Glutamatergic neuron (in vitro differentiated cells): ENCODE measurements at places on chromosomes 13 and 19. TPM values are rescaled to one million over a fixed set of nuclear protein-coding genes. Genes with fewer than 3 reads are reported as not detected.

SOX1 gene
- total RNA-seq, result 0.76 TPM

GRCh38 chr19:3033595-3034405 is 4.7 kb upstream of the TLE2 start:
- no peak for DNase-seq

GRCh38 chr19:4600893-4601292 is 38.4 kb upstream of the TNFAIP8L1 start:
- DNase-seq, result no peak

DNA sequence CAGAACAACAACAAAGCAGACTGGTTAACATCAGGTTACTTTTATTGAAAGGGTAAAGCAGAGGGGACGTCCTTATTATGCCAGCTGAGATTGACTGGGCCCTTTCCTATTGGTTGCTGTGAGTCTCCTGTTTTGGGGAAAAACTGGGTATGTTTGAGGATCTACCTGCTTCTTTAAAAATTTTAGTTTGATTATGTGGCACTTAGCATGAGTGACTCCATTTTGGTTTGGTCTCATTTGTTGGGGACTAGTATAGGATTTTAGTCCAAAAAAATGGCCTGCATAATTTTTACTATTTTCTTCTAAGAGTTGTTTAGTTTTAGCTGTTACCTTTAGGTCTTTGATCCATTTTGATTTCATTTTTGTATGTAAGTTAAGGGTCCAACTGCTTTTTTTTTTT is 14.4 kb downstream of the ZNF627 start:
- DNase-seq, result no peak

DNA sequence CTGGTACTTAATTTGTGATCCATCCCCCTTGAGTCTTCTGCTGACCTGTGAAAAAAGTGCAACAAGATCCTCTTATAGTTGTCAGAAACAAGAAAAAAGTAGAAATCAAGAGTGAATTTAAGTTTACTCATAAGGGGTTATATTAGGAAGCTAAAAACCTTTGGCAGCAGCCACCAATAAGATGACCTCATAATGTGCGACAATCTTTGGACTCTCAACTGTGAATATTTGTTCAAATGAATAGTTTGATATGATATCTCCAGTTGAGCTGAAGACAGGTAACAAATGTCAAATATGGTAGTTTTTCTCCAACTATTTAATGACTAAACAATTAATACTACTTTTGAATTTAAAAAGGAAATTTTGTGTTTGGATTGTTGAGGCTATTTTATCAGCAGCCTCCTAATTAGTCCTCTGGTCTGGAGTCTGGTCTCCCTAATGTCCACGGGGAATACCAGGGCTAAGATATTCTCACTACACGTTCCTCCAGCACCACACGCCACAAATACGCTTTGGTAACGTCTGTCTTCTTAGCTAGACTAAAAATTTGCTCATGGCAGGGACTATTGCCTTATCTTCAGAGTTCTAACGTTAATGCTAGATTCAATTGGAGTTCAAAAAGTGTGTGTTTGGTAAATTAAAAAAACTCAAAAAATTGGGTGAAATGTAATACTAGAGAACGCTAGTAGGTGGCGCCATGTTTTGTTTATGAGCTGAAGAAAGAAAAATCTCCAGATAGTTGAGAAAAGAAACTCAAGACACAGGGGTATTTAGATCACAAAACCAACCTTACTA is 51.0 kb upstream of the PDX1 start:
- DNase-seq, result no peak

ANGPTL8 gene
- total RNA-seq, result not detected

GRCh38 chr13:52459668-52460067 is 4.4 kb downstream of the CKAP2 start:
- DNase-seq, result no peak

- no peak for DNase-seq
Measured at GRCh38 chr13:38376546-38376945, 26.9 kb downstream of the UFM1 start.

DNA sequence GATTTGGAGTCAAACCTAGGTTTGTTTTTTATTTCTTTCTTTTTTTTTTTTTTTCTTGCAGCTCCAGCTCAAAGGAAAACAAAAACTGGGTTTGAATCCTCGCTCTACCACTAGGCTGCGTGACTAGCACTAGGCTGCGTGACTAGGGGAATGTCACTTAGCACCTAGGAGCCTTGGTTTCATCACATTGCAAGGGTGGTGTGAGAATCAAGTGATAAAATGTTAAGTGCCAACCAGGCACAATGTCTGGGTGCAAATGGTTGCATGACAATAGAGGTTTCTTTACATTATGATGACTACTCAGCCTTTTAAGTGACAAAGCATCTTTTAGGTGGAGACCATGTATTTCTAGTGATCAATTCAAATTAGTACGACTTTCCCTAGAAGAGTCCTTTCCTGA is 27.9 kb downstream of the RCBTB2 start:
- no peak for DNase-seq

IGFL3 gene
- total RNA-seq, result not detected

- peak; percentile 17 for DNase-seq
Measured at GRCh38 chr13:78383071-78383484, 220.3 kb downstream of the POU4F1 start.

DNA sequence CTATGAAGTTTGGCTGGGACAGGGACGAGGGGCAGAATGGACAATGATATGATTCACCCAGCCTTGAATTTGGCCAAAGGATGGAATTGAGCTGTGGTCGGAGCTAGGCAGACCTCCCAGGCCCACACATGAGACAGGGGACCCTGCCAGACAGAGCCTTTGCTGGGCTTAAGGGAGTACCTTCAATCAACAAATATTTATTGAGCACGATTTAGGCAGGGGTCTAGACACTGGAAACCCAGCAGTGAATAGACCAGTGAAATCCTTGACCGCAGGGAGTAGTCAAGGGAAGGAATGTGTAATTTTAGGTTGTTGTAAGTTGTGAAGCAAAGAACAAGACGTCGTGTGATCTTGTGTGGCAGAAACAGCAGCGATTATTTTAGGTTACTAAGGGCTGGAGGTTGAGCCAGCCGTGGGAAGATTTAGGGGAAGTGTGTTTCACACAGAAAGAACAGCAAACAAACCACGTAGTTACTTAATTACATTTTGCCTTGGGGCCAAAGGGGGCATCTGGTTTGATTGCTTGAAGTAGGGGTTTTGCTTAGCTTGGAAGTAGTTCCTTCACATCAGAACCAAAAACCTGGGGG is 16.9 kb upstream of the AP1M2 start:
- no peak for DNase-seq

LSR gene
- 5.4 TPM for total RNA-seq

DNA sequence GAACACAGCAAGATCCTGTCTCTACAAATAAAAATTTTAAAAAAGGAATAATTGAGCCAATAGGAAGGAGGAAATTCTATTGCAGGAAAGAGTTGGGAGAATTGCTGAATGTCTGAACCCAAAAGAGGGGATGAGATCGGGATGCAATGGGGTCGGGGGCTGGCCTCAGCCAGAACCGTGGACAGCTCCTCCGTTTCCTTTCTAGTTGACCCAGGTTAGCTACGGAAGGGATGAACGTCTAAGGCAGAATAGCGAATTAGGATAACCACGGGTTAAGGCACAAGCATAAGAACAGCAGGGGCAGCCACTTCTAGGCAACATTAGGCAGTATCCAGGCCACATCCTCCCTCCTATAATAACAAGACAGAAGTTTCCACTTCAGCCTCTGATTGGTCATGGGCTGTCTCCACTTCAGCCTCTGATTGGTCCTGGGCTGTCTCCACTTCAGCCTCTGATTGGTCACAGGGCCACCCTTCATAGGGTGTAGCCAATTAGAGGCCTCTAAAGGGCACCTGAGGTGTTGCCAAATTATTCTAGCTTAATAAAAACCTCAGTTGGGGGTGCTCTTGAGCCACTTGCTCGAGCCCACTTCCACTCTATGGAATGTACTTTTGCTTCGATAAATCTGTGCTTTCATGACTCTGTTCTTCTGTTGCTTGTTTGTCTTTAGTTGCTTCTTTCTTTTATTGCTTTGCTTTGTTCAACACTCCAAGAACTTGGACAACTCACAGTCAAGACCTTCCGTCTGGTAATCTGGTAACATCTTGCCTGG is 24.9 kb upstream of the TPM4 start:
- no peak for DNase-seq

DNA sequence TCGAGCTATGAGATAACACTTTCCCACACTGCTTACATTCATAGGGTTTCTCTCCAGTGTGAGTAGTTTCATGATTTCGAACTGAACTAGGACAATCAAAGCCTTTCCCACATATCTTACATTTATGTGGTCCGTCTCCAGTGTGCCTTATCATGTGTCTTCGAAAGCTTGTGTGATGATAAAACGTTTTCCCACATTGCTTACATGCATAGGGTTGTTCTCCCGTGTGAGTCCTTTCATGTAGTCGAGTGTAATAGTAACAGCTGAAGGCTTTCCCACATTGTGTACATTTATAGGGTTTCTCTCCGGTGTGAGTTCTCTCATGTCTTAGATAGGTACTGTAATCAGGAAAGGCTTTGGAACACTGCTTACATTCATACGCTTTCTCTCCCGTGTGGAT is 16.3 kb downstream of the ZNF823 start:
- DNase-seq, result no peak

- no peak for DNase-seq
Measured at GRCh38 chr19:1935484-1936208, 5.3 kb upstream of the CSNK1G2 start.

GRCh38 chr13:86510792-86511191 is 711.6 kb upstream of the SLITRK6 start:
- no peak for DNase-seq

DNA sequence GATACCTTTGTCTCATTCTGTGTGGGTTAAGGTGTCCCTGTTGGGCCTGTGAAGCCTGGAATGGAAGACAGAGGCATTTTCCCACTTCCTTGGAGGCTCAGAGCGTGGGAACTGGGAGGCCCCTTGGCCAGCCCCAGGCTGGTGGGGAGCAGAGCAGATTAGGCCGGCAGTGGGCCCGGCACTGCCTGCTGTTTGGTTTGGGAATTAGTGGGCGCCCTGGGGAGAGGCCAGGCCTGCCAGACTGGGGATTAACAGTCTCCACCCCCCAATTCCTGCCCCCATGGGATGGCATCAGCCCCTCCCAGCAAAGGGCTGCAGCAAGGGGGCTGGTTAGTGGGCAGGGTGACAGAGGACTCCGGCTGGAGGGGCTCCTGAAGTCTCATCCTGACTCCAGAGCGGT is 3.1 kb upstream of the BEST2 start:
- no peak for DNase-seq

DNA sequence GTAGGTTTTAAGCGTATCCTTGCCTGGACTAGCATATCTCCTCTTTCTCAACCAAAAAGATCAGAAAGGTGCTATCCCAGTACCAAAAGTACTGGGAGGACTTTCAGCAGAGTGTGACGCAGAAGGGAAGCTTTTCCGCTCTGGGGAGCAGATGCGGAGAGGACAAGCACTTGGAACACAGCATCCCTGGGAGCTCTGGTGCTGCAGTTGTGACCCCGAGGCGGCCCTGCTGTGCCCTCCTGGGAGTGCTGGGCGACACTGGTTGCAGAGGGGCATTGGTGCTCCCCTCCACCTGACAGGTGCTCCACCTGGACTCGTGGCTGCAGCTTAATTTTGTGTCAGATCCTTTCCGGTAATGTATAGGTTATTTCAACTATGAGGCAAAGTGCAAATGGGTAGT is 3.4 kb downstream of the NAXD start:
- DNase-seq, result no peak

DNA sequence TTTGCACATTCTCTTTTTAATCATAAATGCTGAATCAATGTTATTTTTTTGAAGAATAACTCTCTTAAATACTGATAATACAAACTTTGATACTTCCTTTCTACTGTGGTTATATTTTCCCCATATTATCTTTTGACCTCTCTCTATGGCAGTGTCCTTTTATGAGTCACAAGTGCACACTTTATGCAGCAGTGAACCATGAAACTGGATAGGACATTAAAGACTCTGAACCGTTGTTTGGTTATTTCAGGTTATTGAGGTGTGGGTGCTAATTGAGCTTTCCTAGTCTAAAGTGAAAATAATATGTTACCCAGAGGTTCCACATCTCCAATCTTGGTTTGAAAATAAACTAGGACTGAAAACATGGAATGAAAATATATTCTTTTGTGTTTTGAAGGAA is 71.4 kb downstream of the DGKH start:
- DNase-seq, result no peak

DNA sequence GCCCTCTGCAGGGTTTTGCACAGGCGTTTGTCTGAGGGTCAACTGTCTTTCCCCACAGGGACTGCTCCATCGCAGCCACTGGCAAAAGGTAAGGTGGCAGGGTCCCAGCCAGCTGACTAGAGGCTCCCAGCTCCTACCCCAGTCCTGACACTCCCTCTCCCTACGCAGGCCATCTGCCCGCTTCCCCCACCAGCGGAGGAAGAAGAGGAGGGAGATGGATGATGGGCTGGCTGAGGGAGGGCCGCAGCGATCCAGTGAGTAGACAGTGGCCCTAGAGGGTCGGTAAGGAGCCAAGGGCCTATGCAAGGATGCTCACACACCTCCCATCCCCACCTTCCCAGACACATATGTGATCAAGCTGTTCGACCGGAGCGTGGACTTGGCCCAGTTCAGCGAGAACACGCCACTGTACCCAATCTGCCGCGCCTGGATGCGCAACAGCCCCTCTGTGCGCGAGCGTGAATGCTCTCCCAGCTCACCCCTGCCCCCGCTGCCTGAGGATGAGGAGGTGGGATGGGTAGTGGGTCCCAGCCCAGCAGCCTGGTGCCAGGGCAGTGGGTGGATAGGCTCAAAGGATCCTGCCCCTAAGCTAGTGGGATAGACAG is 4.0 kb downstream of the HSPB6 start:
- no peak for DNase-seq

- no peak for DNase-seq
Measured at GRCh38 chr13:73479856-73480255, 421.1 kb downstream of the KLF5 start.

DNA sequence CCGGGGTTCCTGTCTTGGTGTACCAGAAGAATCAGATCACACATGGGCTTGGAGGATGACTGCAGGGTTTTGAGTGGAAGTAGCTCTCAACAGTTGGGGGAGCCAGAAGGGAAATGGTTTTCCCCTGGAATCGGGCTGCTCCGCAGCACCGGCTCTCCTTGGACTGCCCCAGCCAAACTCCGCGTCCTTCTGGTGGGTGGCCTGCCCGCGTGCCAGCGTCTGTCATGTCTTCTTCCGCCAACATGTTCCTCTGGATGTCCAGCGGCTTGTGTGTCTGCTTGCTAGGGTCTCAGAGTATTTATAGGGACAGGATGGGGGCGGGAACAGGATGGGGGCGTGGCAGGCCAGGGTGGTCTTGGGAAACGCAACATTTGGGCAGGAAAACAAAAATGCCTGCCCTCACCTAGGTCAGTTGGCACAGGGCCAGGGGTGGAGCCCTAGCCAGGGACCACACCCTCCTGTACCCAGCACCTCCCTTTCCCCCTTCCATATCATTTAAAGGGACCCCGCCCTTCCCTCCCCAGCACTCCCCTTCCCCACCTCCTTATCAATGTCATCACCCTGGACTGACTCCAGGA is 1.3 kb upstream of the ZNF30 start:
- no peak for DNase-seq

UHRF1 gene
- 10.4 TPM for total RNA-seq

GRCh38 chr19:39670998-39671397 is 15.3 kb downstream of the LGALS16 start:
- DNase-seq, result no peak
